ENCODE measurements at places on chromosomes 13 and 19. TPM values are rescaled to one million over a fixed set of nuclear protein-coding genes. Genes with fewer than 3 reads are reported as not detected.

DNA sequence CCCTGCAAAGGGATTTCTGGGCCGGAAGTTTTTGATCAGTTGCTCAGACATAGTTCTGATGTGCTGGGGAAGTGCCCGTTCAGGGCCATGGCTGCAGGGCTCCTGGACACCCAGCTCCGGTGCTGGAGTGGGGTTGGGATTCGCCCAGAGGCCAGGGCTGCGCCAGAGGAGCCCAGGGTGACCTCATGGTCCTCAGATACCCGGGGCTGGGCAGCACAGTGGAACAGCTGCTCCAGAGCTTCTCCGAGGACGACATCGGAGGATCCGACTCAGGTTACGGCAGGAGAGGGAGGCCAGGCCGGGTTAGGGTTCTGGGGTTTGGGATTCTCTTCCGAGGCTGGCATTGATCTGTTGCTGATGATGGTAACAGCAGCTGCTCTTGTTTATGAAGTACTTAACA is 20.9 kb downstream of the CARM1 start:
- no peak for DNase-seq

GRCh38 chr13:45627656-45628055 is 12.1 kb upstream of the ERICH6B start:
- DNase-seq: no peak

- DNase-seq: no peak
These were observed 546 bp downstream of the UBXN6 start for GRCh38 chr19:4456843-4457653.

DNA sequence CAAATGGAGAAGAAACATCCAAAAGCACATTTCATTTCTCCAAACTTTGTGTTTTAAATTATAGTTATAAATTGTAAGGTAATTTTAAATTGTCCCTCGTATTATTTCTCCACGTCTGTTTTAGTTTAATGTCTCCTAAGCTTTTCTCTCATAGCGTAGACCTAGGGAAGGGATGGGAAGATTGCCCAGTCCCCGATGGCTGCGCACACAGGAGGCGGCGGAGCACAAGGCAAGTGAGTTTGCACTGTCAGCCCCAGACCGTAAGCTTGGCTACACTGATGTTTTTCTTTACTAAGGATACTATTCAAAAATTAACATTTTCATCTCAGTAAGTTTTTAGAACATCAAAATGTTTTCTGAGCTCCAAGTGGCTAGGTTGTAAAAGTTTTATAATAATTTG is 72.3 kb downstream of the GPR12 start:
- no peak for DNase-seq

- no peak for DNase-seq
These were observed 76.6 kb downstream of the FGF9 start for GRCh38 chr13:21747456-21747855.

DNA sequence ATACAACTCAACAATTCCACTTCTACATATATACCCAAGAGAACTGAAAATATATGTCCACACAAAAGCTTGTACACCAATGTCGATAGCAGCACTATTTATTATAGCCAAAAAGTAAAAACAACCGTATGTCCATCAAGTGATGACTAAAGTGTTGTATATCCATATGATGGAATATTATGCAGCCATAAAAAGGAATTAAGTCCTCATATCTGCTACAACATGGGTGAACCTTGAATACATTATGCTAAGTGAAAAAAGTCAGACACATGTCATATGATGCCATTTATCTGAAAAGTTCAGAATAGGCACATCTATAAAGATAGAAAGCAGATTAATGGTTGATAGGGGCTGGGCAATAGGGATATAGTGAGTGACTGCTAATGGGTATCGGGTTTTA is 204.5 kb downstream of the KCNRG start:
- DNase-seq: no peak

DNA sequence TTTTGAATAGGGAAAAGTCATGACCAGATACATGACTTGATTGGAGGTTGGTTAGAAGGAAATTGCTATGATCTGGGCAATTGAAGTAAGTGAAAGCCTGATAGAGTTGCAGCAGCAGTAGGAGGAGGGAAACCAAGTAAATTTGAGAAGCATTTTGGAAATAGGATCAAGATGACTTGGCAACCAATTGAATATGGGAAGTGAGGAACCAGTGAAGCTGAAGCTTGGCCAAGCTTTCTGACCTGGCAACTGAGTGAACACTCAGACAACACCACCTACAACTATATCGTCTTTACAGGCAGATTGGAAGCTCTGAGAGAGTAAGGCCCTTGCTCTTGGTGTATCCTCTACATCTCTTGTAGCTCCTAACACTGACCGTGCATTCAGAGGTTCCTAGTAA is 16.2 kb upstream of the KATNAL1 start:
- no peak for DNase-seq

DNA sequence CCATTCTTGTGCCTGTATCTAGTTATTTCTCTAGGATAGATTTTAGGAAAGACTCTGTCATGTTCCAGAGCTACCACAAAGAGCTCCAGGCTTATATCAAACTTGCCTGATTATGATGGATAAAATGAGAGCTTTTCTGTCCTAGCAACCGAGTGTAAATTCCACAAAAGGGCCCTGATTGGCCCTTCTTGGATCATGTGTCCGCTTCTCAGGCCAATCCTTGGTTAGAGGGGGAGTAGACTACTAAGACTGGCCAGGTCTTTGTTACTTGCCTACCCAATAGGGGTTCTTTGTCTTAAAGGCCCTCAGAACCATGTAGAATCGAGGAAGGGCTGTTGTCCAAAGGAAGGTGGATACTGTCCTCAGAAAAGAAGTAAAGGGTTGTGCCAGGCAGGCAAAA is 2.4 kb downstream of the DHX34 start:
- no peak for DNase-seq

Gene POU4F1
- 0.11 TPM for total RNA-seq

Gene TNFSF13B
- 4.0 TPM for total RNA-seq

Gene RUBCNL
- total RNA-seq: 1.9 TPM

Gene FPR1
- total RNA-seq: 5.4 TPM

Measured in cardiac septum (tissue), 1 donor.